ENCODE measurements at places on chromosomes 6 and 20. TPM values are rescaled to one million over a fixed set of nuclear protein-coding genes. Genes with fewer than 3 reads are reported as not detected.

DNA sequence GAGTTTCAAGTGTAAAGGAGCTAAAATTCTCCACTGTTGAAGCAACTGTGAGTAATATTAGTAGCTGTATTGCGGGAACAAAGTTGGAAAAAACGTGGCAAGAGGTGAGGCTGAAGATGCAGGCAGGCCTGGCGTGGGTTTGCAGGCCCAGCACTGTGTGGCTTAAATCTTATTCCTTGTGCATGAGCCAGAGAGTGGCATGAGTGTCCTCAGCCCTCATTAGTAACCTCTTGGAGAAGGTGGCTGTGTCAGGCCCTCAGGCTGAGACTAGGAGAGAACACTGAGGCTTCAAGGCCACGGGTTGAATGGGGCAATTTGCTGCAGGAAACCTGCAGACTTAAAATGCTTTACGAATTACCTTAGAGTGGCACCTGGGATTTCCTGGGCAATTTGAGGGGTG is 372.7 kb upstream of the CITED2 start:
- no peak for DNase-seq

DNA sequence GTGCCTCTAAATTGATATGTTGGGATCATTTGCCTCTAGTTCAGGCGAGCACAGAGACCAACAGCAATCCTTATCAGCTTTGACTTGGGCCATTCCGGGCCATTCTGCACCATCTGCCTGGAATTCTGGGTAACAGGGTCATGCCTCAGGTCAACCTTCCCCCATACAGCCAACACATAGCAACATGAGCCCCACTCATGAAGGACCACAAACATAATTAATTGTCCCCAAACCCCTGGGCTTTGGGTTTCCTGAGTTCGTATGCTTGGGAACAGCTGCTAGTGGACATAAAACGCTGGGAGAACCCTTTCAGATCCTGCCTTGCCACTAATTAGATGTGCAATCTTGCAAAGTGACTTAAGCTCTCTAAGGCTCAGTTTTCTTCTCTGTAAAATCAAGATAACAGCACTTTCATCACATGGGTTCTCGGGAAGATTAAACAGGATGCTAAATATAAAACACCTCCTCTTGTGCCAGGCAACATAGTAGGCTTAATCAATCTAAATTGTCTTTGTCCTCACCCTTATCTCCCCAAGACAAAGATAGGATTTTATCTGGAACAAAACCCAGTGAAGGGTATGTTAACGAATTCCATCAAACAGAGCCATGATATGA is 426.5 kb downstream of the CD83 start:
- DNase-seq = no peak

DNA sequence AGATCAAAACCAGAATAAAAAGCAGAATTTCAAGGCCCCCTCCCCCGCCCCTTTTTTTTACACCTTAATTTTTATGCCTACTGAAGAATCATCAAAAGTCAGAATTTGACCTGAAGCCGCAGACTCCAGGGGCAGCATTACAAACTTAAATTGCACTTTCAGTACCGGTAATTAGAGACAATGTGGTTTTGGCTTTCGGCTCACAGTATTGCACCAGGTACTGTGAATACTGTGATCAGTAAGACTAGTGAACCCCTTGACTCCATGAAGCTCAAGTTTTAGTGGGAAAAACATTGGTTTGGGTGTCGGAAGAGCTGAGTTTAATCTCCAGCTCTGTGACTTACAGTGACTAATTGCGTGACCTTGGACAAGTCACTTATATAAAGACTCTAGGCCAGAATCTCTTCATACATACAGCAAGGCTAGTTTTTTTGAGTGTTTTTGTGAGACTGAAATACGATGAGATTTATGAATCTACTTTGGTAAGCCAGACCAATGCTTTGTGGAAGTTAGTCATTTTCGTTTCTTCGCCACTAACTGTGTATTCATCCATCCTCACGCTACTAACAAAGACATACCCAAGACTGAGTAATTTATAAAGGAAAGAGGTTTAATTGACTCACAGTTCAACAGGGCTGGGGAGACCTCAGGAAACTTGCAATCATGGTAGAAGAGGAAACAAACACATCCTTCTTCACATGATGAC is 114.7 kb downstream of the SASH1 start:
- peak; percentile 61 for DNase-seq

DNA sequence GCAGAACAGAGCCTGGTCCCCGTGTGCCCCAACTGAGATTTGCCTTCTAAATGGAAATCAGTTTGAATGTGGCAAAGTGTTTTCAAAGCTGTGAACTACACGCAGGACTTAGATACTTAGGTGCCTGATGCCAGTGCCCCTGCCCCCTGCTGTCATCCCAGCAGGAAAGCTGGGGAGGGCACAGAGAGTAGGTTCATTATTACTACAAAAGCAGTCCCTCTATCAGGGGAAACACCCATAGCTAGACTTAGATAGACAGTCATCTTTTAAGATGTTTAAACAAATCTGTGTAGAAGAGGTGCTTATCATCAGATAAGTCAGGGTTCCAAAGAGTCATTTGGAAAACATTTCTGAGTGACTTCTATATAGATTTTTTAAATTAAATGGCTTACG is 155.0 kb upstream of the SNX9 start:
- DNase-seq = no peak

GRCh38 chr6:19219931-19220330 is 617.2 kb upstream of the ID4 start:
- no peak for DNase-seq

The GABRR1 gene
- total RNA-seq = not detected

- no peak for DNase-seq
These were observed at the start of gene ANKRD66 for GRCh38 chr6:46746696-46747095. TSS of gene ANKRD66 (plus strand) at chr6:46746933. CDS start at chr6:46751949, 5,016 bp downstream.

DNA sequence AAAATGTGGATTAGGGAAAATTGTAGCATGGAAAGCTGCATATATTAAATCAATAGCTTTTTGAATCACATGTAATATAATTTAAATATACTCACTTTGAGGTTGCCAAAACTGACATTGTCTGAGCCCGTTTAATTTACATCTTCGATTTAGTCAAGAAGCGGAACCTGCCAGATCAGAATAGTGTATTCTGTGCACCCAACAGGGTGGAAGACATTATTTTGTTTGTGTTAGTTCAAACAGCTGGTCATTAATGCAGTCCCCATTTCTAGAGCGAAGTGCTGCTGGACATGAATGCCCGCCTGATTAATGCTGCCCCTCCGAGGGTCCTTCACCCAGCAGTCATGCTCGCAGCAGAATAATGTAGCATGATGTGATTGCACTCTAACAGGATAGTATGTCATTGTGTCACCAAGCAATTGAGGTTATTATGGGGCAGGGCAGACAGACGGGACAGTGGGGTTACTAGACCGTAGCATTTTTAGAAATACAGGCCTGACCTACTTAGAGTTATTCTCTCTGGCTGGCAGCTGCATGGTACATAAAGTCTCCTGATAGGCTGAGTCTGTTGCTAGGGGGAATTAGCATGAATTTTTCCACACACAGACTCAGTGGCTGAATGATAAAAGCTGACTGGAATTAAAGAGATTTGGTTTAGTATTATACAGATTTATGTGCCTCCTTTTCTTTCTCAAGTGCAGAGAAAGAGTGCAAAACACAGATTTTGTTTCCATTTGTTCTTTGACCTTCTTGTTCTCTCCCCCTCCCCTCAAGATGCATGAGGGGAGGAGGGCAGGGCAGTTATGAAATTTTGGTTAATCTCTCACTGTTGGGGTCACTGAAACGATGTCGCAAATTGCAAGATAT is 147.1 kb downstream of the PRL start:
- peak; percentile 13 for DNase-seq

The SNAP25 gene
- 1.8 TPM for total RNA-seq

- no peak for DNase-seq
These were observed 401.2 kb downstream of the THBS2 start for GRCh38 chr6:168852376-168852884.

The TMEM244 gene
- total RNA-seq = not detected

- DNase-seq = peak; percentile 41
These were observed 1.1 kb downstream of the ABT1 start for GRCh38 chr6:26597821-26598220.

The BPIFB1 gene
- total RNA-seq = not detected

- no peak for DNase-seq
These were observed 33.6 kb downstream of the GFOD1 start for GRCh38 chr6:13453771-13454251.

GRCh38 chr6:36833182-36833789 is 6.0 kb downstream of the CPNE5 start:
- DNase-seq = no peak

The C20orf202 gene
- not detected for total RNA-seq

GRCh38 chr20:7585126-7585679 is 355.1 kb downstream of the HAO1 start:
- no peak for DNase-seq

The TRIM31 gene
- not detected for total RNA-seq

Measured in osteoblast (primary cell).